ENCODE measurements at places on chromosomes 4 and X.

- no peak for DNase-seq
Observed at GRCh38 chrX:30931920-30932319, 42.9 kb upstream of the TAB3 start.

DNA sequence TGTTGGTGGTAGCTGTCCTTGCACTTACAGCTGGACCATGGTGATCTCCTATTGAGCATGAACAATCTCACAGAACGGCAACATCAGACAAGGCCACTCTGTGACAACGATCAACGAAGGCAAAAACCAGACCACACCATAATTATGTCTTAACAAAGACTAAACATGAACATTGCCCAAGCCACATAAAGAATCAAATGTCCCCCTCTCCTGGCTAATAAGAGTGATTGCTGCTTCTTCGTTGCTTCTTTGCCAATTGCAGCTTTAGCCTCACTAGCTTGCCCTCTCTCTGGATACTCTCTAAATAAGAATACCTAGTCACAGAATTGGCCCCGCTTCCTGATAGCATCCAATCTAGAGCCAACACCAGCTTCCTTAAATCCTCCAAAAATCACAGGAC lies 41.5 kb upstream of the PGRMC1 start:
- DNase-seq = no peak

DNA sequence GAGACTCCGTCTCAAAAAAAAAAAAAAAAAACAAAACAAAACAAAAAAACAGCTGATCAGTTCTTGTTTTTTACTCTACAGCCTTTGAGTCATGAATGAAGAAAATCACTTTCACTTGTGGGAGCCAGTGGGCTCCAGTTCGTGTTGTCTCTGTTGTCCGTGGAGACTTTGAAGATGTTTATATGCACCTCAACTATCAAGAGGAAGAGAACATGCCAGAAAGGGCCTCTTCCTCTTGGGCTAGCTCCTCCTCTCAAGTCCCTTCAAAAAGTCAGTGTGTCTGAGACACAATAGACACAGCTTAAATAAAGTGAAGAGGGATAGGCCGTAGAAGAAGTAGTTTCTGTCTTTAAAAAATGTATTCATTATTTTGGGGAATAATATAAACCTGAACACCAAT lies 182.7 kb downstream of the KDR start:
- DNase-seq = no peak

- no peak for DNase-seq
Observed at GRCh38 chr4:9903317-9903716, 118.0 kb downstream of the SLC2A9 start.

DNA sequence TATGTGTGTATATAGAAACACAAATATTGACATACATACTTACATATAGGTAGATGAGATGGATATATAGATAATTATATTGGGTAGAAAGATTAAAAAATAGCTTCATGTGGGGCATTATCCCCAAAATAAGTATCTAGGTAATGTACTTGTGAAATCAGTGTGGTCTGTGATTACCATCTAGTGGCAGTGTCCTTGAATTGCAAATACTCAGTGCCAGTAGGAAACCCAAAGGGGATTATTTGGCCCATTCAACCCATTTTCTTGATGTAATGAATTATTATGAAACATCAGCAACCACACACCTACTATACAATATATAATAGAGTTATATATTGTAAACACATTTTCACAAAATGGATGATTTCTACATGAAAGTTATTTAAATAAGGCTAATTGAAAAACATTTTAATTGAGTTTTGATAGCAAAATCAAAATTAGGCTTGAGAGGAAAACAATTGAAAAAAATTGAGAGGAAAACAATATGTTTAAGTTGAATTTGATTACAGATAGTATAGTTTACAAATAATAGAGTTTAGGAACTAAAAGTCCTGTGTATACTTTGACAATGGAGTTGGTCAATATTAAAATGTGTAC lies 389.4 kb downstream of the GALNTL6 start:
- DNase-seq = no peak

GRCh38 chr4:48585401-48585800 lies 95.3 kb downstream of the ZAR1 start:
- no peak for DNase-seq

DNA sequence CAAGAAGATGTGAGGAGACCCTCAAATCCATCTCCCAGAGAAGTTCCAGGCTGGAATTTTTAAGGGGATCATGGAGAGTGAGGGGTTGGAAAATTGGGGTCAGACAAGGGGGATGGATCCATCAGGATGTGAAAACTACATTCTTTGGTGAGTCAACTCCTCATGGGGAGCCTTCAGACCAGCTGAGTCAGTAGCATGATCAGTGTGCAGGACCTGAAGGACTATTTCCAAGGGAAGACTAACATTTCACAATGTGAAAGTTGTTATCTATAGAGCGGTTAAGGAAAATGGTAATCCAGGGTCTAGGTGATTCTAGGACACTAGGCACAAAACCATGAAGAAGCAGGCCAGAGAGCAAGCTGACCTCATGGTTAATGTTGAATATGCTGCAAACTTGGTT lies 38.6 kb upstream of the CEP135 start:
- DNase-seq = no peak

- no peak for DNase-seq
Observed at GRCh38 chrX:119391279-119391678, 7.9 kb upstream of the SLC25A43 start.

DNA sequence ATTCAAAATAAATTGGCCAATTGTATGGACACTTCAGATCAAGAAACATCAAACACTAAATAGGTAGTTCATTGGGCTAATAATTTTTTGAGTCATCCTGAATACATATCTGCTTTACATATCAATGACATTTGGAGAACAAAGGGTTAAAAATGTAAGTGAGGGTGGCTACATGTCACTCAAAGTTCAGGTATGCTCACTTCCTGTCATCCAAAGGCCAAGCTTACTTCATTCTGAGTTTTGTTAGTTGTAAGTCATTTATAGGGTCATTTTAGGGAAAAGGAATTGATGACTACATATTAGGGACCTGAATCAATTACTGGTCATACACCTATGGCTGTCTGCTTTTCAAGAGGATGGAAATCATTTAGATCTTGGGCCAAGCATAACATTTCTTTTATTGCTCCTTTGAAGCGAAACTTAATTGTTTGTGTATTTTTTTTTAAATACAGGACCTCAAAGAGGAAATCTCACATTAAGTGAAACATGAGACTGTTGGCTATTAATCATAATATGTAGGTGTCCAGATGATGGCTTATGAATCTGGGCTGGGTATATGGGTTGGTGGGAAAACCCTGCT lies 119.2 kb upstream of the LEF1 start:
- DNase-seq = no peak

DNA sequence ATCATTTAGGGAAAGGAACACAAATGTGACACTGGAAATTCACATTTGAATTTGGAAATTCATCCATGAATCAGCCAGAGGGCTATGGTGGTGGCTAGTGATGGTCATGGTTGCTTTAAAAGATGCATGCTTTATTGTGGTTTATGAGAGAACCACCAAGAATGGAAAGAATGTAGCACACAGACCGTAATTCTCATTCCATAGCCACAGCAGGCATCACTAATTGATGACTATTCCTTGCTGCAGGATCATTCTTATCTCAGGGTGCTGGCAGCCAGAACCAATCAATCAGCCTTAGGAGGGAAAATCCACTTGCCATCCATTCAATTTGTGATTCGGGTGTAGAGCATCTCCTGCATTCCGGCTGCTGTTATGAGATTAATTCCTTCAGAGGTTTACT lies 115.6 kb downstream of the DHRSX start:
- DNase-seq = no peak

GRCh38 chrX:103586314-103586646 lies 965 bp downstream of the TCEAL4 start:
- no peak for DNase-seq

DNA sequence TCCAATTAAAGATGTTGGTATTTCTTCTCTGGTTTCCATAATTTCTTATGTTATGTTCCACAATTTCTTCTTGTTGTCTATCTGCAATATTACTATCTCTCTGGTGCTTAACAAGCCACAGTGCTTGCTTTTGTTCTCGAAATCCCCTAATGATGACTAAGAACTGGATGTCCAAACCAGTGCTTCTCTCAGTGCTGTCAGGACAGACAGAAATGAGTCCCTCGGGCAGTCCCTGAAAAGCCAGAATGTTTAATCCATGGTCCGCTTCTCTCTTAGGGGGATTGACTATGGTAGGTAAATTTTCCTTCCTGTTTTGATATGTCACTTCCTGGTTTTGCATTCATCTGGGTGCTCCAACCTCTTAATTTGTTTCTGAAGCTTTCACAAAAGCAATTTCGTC lies 321.6 kb upstream of the PCDH10 start:
- no peak for DNase-seq

DNA sequence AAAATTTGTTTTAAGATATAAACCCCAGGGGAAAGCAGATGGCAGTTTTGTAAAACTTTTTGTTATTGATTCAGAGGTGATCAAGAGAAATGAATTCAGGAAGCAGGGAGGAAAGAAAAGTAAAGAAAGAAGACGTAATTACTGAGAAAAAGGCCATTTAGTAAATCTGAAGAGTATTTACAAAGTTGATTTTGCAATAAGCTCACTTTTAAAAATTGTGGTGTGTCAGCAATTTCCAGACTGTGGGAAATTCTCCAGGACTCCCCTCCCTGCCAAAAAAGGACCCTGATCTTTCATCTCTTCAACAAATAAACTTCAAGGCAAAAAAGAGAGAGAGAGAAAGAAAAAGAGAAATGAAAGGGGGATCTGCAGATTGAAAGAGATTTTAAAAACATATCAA lies 36.6 kb downstream of the PCYT1B start:
- no peak for DNase-seq

DNA sequence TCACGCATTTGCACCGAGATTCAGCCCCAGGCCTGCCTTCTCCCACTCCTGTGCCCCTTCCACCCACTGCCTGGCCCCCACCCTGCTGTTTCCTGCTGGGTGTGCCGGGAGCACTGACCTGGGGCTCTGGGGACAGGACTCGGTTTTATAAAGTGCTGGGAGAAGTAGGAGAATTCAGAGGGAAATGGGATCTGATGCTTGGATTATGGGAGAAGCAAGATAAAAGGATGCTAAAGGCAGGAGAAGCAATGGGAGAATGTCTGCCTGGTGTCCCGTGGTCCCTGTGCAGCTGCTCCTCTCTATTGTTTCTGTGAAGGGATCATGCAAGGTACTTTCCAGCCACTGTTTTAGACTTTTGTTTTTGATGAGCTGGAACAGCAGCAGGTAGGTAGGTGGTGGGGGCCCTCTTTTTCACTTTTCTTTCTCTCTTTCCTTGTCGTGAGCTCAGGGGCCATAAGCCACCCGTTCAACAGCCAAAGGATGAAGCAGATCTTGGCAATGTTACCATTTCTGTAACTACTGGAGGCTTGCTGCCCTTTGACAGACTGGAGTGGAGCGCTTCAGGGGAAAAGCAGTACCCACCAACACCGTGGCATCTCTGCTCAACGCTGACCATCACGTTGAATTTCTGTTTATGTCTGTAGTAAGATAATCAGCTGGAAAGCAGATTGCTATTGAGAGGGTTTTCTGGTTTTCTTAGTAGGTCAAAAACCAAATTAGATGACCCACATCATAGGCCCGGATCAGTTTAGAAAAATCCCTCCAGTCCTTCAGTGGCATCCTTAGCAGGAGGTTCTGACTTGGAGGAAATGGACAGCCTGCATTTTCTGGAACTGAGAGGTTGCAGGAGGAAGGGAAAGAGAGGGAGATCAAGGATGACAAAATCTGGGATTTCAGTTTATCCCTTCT lies 63.8 kb upstream of the ENPP6 start:
- peak; percentile 1 for DNase-seq

- DNase-seq = no peak
Observed at GRCh38 chrX:44253575-44253942, 89.9 kb downstream of the EFHC2 start.

GRCh38 chr4:138317175-138317748 lies 75.1 kb upstream of the SLC7A11 start:
- no peak for DNase-seq

DNA sequence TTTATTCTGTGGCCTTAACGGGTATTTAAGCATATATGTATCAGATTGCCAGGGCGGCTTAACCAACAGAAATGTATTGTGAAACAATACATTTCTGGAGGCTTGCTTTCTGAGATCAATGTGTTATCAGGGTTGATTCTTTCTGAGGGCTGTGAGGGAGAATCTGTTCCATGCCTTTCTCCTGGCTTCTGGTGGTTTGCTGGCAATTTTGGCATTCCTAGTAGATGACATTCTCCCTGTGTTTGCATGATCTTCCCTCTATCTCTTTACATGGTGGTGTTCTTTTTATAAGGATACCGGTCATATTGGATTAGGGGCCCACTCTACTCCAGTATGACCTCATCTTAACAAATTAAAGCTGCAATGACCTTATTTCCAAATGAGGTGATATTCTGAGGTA lies 16.9 kb upstream of the CEP135 start:
- no peak for DNase-seq

- DNase-seq = no peak
Observed at GRCh38 chr4:42445038-42445437, 47.8 kb downstream of the SHISA3 start.

DNA sequence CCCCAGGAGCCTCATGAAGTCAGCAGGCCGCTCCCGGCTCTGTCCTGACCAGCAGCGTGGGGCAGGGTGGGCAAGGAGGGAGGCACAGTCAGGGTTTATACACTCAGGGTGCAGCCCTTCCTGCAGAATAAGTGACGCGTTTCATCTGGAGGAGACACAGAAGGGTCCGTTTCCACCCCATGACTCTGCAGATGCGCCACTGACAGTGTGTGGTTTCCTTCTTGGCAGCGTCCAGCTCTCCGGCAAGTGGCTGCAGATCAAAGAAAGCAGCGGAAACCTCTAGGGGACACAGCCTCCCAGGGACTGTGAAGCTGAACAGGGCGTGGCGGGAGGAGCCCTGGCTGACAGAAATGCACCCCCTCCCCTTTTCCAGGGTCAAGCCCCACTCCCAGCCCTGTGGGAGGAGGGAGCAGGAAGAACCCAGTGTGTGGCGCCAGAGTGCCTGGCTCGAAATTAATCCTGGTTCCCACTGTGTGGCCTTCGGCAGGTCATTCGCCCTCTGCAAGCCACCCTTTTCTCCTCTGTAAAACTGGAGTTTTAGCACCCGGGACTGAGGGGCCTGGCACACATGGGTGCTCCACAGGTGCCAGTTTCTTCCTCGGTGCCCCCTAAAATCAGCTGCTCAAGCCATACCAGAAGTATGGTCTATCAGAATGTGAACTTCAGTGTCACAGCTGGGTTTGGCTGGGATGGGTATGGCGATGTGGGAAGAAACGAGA lies 17.3 kb upstream of the TBC1D14 start:
- DNase-seq = peak; percentile 23

DNA sequence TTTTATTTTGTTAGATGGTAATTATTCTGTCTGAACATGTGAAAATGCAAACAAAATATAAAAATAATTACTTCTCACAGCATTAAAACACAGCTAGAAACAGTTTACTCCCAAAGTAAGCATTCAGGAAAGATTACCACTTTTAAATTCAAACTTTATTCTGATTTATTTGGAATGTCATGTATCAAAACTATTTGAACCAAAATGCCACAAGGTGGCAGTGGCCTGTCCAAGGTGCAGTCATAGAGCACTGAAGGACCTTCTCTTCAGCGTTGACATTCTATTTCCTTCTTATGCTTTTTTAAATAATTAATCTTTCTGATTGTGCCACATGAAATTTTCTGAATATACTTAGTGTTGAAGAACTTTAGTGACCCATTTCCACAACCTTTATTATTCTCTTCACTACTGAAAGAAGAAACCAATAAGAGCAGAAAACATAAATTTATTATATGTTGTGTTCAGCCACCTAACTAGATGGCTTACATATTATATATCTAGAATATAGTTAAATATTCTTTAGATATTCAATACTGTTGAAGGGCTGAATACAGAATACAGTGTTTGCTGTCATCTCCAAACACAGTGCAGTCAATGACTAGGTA lies 283.6 kb downstream of the CFAP299 start:
- no peak for DNase-seq

Measured in tibial nerve (tissue), 4 donors.